ENCODE measurements at places on chromosomes 13 and 19. TPM values are rescaled to one million over a fixed set of nuclear protein-coding genes. Genes with fewer than 3 reads are reported as not detected.

PNMA8B gene
- total RNA-seq = 0.02 TPM

PRKCG gene
- total RNA-seq = 7.3 TPM

BEST2 gene
- 4.3 TPM for total RNA-seq

KLC3 gene
- total RNA-seq = 0.62 TPM

ZNF568 gene
- 0.84 TPM for total RNA-seq

SPIB gene
- 0.18 TPM for total RNA-seq

CLEC17A gene
- total RNA-seq = not detected

CABP5 gene
- not detected for total RNA-seq

CAPN12 gene
- total RNA-seq = 6.5 TPM

ATP4B gene
- total RNA-seq = not detected

CXCL17 gene
- total RNA-seq = 0.08 TPM

TMEM145 gene
- total RNA-seq = 4.2 TPM

SIGLEC5 gene
- total RNA-seq = not detected

CEACAM3 gene
- total RNA-seq = not detected

DIRAS1 gene
- 3.2 TPM for total RNA-seq

TEX101 gene
- not detected for total RNA-seq

RHPN2 gene
- total RNA-seq = 39.3 TPM

NCAN gene
- total RNA-seq = 0.06 TPM
